ENCODE measurements at places on chromosomes 7 and 10.
A peak's percentile ranks its signal among the peaks of the same experiment; 100 is the strongest.

GRCh38 chr10:49661140-49661856 is 18.2 kb upstream of the C10orf53 start:
- DNase-seq = no peak

- no peak for DNase-seq
Measured at GRCh38 chr10:43746906-43747305, 98.2 kb upstream of the ZNF32 start.

- DNase-seq = no peak
Measured at GRCh38 chr7:6497637-6497905, 49.8 kb upstream of the DAGLB start.

DNA sequence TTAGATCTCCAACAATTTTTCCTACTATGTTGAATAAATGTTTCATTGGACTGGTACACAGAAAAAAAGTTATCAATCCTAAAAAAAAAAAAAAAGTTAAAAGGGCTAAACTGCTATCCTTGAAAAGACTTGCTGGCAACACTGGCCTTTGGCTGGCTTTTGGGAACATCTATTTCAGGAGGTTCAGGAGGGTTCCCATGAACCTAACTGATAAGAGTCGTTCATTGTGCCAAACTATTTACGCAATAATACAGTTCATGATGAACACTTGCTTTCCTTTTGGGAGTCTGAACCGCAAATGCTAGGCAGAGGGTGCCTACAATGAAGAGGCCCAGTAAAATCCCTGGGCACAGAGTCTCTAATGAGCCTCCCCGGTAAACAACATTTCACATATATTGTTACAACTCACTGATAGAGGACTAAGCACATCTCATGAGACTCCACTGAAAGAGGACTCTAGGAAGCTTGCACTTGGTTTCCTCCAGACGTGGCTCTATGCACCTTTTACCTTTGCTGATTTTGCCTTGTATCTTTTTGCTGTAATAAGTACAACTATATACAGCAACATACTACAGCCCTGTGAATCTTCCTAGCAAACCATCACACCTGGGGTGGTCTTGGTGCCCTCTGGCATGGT is 45.0 kb downstream of the ZFAND4 start:
- DNase-seq = no peak

GRCh38 chr7:2870471-2870931 is 26.4 kb upstream of the GNA12 start:
- no peak for DNase-seq

DNA sequence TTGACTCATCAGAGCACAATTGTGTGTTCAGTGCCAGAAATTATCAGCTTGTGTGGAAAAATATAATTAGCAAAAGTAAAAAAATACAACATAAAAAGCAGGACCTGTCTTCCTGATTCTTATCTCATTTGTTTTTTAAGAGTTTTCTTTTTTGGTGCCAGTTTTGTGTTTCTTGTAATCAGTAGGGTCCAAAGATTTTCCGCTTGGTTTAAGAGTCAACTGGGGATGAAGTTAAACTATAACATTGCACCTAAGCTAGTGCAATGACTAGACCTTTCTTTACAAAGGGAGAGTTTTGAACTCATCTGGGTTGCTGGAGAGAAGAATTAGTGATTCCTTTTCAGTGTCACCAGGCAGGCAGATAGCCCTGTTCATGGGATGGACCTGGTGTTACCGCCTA is 113.4 kb downstream of the PLPP4 start:
- no peak for DNase-seq

DNA sequence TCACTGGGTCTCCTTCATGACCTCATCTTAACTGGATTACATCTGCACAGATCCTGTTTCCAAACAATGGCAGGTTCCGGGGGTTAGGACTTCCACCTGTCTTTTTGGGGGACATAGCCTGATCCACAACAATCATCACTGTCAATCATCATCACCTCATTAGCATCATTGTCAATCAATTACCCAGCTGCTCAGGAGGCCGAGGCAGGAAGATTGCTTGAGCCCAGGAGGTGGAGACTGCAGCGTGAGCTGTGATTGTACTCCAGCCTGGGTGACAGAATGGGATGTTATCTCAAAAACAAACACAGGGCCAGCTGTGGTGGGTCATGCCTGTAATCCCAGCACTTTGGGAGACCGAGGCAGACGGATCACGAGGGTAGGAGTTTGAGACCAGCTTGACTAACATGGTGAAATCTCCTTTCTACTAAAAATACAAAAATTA is 18.7 kb downstream of the AMZ1 start:
- no peak for DNase-seq

- no peak for DNase-seq
Measured at GRCh38 chr7:90828601-90829000, 232.5 kb downstream of the CDK14 start.

- DNase-seq = no peak
Measured at GRCh38 chr7:99041526-99041925, 102.4 kb downstream of the SMURF1 start.

- no peak for DNase-seq
Measured at GRCh38 chr7:25028370-25029021, 48.5 kb upstream of the OSBPL3 start.

- no peak for DNase-seq
Measured at GRCh38 chr10:76479103-76479790, 1047.8 kb downstream of the LRMDA start.

- DNase-seq = no peak
Measured at GRCh38 chr7:91267171-91267955, 3.1 kb downstream of the FZD1 start.

GRCh38 chr10:42928064-42928463 is 145.5 kb downstream of the BMS1 start:
- no peak for DNase-seq

GRCh38 chr10:75622503-75622902 is 191.1 kb downstream of the LRMDA start:
- DNase-seq = no peak

- no peak for DNase-seq
Measured at GRCh38 chr10:9222917-9223316, 1168.4 kb downstream of the GATA3 start.

GRCh38 chr7:149459540-149460452 is 1.1 kb downstream of the ZNF777 start:
- no peak for DNase-seq

DNA sequence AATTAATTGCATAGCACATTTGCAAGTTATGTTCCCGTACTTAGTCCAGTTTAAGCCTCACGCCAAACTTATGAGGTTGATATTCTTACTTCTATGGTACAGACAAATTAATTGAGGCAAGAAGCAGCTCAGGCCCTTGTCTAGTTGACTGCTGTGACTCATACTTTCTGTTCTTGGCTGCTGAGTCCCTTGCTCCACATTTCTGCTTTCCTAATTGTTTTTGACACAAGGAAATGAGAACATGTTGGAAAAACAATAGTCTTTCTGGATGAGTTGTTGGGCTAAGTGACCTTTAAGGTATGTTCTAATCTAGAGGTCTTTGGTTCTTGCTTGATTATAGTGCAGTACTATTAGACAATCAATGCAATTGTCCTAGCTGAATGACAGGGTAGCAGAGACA is 331.8 kb downstream of the NRG3 start:
- no peak for DNase-seq

GRCh38 chr7:47574482-47575329 is 7.2 kb downstream of the TNS3 start:
- DNase-seq = no peak

GRCh38 chr7:130333832-130334231 is 10.8 kb upstream of the CPA5 start:
- no peak for DNase-seq

DNA sequence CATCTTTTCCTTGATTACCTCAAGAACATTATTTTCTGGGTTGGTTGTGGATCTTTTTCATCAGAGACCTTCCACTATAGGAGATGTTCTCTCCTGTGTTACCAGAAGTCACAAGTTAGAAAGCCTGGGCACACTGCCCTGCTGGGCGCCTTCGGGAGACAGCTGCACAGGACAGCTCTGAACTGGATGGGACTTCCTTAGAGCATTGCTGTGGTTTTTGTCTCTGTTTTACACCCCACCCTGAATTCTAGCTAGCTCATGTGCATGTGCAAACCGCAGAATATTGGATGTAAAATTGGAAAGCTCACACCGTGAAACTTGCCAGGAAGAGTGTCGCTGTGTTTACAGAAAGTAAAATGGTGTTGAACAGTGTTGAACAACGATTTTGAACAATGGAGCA is 54.4 kb upstream of the SEC61G start:
- DNase-seq = no peak

DNA sequence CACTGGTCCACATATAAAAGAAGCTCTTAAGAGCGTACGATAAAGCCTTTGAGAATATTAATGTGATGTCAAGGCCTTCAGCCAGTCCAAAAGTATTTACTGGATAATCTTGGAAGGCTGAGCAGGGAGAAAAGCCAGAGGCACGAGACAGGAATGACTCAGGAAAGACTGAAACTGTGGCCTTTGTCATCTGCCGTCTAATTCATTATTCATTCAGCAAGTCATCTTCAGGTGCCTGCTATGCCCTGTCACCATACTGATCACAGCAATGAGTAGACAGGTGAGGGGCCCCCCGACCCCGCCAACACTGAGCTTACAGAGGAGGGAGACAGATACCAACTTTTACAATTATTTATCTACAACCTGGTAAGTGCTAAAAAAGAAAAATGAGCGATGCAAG is 78.9 kb downstream of the VOPP1 start:
- no peak for DNase-seq

DNA sequence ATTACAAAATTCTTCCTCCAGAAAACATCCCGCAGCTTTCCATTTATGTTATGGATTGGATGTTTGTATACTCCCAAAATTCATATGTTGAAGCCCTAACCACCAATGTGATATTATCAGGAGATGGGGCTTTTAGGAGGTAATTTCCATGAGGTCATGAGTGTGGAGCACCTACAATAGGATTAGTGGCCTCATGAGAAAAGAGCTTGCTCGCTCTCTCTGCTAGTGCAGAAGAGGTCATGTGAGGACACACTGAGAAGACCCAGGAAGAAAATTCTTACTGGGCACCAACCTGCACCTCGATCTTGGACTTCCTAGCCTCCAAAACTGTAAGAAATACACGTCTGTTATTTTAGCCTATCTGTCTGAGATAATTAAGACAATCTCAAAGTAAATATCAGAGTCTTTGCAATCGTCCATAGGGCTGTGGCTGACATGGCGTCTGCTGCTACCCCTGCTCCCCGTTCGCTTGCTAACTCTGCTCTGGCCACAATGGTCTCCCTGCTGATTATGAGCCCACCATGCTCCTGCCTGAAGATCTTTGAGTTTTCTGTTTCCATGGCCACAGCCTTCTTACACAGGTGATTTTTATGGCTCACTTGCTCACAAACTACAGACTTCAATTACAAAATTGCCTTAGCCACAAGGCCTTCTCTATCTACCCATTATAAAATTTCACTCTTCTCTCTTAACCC is 333.3 kb downstream of the CACNA2D1 start:
- no peak for DNase-seq

GRCh38 chr10:130360826-130361311 is 224.7 kb downstream of the GLRX3 start:
- DNase-seq = no peak

DNA sequence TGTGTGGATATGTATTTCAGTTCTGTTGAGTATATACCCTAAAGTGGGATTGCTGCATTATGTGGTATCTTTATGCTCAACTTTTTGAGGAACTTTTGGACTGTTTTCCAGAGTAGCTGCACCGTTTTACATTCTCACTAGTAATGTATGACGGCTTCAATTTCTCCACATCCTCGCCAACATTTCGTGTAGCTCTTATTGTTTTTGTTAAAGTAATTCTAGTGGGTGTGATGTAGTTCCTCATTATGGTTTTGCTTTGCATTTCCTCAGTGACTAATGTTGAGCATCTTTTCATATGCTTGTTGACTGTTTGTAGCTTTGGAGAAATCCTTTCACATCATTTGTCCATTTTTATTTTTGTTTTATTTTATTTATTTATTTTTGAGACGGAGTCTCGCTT is 4.5 kb downstream of the STMP1 start:
- no peak for DNase-seq

DNA sequence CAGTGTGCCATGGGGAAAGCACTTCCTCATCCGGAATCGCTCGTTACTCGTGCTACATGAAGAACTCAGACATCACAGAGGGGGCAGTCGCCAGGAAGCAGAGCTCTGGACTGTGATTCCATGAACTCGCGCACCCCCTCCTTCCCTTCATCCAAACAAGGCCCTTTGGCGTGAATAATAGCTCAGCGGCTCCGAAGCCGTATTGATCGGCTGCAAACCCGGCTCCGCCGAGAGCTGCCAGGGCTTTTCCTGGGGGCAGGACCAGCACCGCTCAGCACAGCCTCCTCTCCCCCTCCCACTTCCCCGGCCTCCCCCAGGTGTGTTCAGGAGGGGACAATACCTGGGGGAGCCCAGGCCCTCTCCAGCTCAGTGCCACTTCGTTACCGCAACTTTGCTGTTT is 129.0 kb upstream of the TCF7L2 start:
- no peak for DNase-seq

GRCh38 chr7:69129951-69130350 is 468.3 kb upstream of the AUTS2 start:
- DNase-seq = no peak

GRCh38 chr7:112556633-112557032 is 75.8 kb downstream of the LSMEM1 start:
- no peak for DNase-seq

- DNase-seq = no peak
Measured at GRCh38 chr10:7409045-7409731, 1.6 kb downstream of the SFMBT2 start.

DNA sequence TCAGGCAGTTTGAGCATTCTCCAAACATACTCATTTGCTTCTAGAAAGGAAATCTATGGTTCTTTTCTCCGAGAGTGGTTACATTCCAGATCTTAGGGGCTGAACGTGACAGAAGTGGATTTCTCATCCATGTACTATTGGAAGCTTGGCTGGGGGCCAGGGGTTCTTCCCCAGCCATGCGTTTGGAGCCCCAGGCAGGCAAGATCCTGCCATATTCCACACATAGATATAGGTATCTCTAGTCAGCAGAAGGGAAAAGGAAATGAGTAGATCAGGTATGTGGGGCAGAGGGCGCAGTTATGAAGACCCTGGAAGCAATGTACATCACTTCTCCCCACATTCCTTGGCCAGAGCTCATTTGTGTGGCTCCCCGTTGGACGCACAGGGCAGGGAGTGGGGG is 299.8 kb downstream of the CCDC3 start:
- no peak for DNase-seq

- no peak for DNase-seq
Measured at GRCh38 chr7:130990178-130990832, 256.3 kb upstream of the KLF14 start.

- DNase-seq = no peak
Measured at GRCh38 chr10:122181041-122181732, 89.9 kb upstream of the BTBD16 start.

- DNase-seq = no peak
Measured at GRCh38 chr7:105688617-105689016, 107.3 kb upstream of the EFCAB10 start.

- DNase-seq = no peak
Measured at GRCh38 chr7:128946936-128947830, 9.5 kb downstream of the IRF5 start.

- DNase-seq = no peak
Measured at GRCh38 chr7:99027241-99027640, 116.7 kb downstream of the SMURF1 start.

- no peak for DNase-seq
Measured at GRCh38 chr7:1811850-1812508, 141.9 kb downstream of the ELFN1 start.

GRCh38 chr7:80722616-80723195 is 84.3 kb downstream of the CD36 start:
- DNase-seq = peak; percentile 3

Data from esophagus squamous epithelium (tissue), 5 donors.